Kidney epithelial cell (primary cell): ENCODE measurements at places on chromosomes 2 and 18. TPM values are rescaled to one million over a fixed set of nuclear protein-coding genes. Genes with fewer than 3 reads are reported as not detected.

DNA sequence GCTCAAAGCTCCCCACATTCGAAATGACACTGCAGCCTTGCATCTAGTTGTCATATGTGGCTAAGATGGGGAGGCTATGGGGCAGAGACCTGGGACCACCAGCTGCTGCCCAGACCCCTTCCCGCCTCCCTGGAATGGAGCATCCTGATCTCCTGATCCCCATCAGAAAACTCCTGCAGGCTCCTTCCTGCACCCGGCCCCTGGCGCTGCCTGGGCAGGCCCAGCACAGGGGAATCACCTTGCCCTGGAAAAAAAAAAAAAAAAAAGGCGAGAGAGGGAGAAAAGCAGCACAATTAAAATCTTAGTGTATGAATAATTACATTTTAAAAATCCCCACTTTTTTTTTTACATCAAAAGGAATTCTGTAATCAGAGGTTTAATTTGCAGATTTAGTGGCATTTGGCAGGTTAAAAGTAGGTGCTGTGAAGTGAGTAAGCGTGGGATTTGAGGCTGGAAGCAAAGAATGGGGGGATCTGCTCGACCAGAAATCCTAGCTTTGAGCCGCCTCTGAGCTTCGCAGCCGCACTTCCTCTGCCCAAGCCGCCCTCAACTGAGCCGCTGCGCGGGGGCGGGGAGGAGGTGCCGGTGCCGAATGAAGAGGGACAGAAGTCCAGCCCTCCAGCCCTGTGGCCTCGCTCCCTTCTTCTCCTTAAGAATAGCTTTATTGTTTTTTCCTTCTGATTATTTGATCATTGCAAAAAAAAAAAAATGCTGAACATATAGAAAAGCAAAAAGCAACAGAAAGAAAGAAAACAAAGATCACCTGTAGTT is 30.0 kb downstream of the THNSL2 start:
- DNase-seq: no peak

The IL1F10 gene
- total RNA-seq: not detected in 2 replicates

DNA sequence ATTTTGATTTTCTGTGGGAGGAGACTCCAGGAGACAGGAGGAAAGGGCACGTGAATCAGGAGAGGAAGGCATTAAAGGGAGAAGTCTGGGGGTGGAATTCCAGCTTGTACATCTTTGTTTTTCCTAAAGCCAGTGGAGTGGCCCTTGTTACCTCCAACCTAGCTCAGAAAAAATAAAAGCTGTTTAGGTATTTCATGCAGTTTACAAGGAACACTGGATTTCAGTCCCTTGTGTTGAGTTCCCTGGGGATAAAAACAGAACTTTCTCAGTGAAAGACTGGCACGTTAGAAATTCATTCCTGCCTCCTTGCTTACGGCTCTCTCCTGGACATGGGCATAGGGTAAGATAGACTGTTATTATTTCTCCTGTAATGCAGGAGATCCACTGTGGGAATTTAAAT is 170.2 kb downstream of the ZEB2 start:
- no peak for DNase-seq

DNA sequence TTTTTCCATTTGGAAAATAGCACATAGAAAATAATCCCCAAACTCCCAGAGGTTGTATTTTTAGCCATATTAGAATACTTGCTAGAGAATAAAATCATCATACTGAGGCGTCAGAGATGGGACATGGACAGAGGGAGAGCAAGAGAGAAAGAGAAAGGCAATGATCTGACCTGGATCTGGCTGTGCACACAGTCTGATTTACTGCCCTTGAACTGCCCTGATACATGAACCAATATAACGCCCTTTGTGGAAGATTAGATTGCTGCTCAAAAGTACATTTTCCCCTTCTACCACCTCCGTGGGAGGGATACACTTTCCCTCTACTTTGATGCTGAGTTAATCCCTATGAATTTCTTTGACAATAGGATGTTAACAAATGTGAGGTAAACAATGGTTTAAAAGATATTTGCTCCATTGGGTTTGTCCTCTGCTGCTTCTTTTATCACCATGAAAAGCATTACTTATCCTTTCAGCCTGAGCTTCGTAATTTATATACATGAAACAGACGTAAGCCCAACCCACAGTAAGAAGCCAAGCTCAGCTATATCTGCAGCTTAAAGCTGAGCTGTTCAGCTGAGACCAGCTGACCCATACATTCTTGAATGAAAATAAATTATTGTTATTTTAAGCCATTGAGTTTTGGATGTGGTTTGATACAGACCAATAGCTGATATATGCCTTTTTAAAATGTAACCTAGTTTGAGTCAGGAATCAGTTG is 1664.6 kb upstream of the CELF4 start:
- DNase-seq: no peak
